ENCODE measurements at places on chromosomes 5 and 9.

DNA sequence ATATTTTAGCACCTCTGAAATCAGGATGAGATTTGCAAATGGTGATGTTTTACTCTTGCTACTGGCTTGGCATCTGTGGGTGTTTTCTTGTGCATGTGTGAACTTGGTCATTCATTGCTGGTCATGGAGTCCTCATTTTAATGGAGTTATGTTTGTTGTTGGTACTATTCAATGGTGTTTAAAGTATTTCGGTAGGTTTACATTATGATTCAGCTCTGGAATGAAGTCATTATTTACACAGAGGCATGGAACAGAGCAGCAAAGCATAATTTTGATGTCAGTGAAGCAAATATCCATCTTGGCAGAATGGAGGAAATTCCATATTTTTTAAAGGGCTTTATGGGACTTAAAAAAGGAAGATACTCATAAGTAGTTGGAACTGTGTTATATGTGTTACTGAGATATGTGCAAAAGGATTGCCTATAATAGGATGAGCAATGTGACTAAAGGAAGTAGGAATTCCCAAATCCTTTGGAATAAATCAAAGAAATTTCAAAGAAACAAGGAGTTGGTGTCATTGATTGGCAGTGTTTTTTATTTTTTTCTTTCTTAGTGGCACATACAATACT lies 147.4 kb downstream of the ACTBL2 start:
- peak; percentile 45 for DNase-seq

DNA sequence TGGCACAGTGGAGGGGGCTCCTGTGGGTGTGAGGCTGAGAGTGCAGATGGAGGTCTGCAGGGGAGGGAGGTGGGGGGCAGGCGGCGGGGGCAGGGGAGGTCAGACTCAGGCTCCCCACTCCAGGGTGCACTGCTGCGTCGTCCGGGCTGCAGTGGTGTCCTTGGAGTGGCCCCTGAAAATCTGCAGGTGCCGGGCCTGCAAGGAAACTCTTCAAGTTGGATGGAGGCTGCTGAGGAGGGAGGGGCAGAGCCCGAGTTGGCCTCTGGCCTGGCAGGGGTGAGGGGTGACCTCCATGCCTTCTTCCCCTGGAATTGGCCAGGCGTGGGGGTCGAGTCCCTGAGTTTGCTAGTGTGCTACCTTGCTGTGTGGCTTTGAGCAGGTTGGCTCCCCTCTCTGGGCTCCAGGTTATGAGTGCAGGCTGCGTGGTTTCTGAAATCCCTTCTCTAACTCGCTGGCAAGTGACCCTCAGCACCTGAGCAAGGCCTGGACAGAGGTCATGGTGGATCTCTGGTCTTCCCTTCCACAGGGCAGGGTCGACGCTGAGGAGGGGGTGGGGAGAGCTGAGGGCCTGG lies 888 bp downstream of the ADAMTSL2 start:
- DNase-seq = no peak

- no peak for DNase-seq
Observed at GRCh38 chr9:127356906-127357305, 40.1 kb upstream of the SLC2A8 start.

GRCh38 chr5:177169271-177169670 lies 35.7 kb downstream of the NSD1 start:
- DNase-seq = no peak

GRCh38 chr5:139088024-139088423 lies 110.1 kb downstream of the SIL1 start:
- no peak for DNase-seq

DNA sequence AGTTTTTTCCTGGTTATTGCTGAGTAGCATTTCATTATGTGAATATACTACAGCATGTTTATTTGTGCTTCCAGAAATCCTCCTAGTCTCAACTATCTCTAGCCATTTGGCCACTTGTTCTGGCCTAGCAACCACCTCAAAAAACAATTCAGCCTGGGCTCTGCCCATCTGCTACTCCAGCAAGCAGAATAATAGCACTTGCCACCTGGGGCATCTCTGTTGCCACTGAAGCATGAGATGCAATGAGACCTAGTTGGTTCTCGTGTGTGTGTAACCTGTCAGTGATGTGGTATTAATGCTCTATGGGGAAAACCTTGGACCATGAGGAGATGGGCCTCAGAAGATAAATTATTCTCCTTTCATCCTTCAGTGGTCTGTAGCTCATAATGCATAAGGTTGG lies 129.5 kb downstream of the RNF180 start:
- no peak for DNase-seq

GRCh38 chr5:78327761-78328510 lies 32.5 kb upstream of the SCAMP1 start:
- DNase-seq = peak; percentile 10

DNA sequence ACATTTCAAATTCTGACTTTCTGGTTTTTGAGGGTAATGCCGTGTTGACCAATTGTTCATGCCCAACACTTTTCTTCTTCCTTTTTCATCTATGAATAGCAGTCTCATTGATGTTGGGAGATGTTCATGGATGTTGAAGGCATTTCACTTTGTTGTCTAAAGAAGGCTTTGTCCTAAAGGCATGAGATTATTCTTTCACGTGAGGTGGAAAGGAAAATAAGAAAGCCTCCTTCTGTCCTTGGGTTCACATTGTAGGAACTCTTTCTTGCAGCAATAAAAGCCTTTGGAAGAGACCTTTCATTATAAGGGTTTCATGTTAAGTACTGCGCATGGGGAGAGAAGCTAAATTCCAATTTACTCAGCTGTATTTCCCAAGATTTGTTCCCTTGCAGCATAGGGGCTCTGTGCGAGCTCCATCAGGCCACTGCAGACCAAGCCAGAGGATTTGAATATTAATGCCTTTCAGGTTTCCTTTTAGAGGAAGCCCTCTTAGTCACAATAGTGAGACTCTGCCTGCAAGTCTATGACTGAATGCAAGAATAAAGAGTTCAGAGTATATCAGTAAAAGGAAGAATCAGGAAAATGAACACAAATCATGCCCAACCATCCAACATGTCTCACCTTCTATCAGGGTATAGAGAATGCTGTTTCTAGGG lies 274.6 kb downstream of the TMEM38B start:
- DNase-seq = no peak

DNA sequence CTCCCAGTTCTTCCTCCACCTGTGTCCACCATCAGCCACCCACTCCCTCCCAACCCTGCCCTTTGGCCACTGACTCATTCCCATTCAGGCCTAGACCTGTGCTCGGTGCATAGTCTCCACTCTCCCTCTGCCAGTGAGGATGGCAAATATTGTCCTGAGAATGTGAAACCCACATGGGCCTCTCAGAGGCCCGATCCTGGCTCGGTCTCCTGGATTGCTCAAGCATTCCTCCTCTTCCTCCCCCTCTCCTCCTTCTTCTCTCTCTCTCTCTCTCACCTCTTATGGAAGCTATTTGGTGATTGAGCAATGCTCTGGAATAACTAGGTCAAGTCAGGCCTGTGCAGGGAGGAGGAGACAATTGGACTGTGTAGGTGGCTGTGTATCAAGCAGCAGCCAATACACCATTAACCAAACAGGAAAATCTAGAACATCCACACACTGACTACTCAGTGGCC lies 99.9 kb downstream of the KLF4 start:
- peak; percentile 86 for DNase-seq

DNA sequence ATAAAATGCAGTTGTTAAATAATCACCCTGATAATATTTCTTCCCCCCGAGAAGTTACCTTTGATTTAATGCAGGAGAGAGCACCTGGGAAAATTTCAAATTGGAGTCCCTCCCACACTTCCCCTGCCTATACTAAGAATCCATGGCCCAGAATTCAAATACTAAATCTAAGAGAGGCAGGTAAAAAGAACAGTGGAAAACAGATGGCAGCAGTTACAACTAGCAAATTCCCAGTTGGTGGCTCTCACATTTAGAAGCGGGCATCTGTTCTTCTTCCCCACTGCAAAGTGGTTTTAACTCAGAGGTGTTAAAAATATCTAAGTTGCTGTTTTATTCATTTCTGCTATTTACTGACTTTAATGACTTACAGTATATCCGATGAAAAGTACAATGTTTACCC lies 210.4 kb upstream of the ELAVL2 start:
- no peak for DNase-seq

- no peak for DNase-seq
Observed at GRCh38 chr9:137985637-137986071, 108.1 kb downstream of the CACNA1B start.

DNA sequence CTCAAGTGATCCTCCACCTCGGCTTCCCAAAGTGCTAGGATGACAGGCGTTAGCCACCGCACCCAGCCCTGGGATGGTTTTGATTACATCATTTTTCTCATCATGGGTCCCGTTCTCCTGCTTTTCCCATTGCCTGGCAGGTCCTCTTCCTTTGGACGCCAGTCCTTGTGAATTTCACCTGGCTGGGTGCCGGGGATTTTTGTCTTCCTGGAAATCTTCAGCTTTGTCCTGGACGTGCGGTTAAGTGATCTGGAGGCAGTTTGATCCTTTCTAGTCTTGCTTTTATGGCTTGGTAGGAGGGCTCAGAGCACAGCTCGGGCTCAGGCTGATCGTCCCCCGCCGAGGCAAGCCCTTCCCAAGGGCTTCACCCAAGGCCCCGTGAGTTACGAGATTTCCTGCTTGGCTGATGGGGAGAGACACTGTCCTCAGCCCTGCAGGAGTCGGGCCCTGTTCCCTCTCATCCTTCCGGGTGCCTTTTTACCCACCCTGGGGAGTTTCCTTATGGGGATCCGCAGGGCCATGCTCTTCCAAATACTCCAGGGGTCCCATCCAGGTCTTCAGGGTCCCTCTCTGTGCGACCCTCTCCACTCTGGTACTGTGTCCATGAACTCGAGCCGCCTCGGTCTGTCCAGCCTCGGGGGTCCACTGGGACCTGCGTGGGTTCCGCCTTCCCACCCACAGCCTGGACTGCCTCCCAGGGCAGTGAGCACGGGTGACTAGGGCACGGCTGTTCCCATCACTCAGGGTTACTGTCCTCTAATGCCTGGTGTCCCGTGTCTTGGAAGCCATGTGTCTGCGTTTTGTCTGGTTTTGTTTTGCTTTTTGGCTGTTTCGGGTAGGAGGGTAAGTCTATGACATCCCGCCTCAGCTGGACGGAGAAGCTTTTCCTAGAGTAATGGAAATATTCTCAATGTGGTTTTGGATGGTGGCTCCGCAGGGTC lies 22.3 kb upstream of the EGFL7 start:
- DNase-seq = no peak

GRCh38 chr5:63145167-63145566 lies 566.5 kb downstream of the LRRC70 start:
- DNase-seq = no peak

GRCh38 chr5:109862301-109862700 lies 172.6 kb downstream of the MAN2A1 start:
- DNase-seq = no peak
